COLO829 (cell line): ENCODE measurements at places on chromosomes 4 and X.
A peak's percentile ranks its signal among the peaks of the same experiment; 100 is the strongest.

DNA sequence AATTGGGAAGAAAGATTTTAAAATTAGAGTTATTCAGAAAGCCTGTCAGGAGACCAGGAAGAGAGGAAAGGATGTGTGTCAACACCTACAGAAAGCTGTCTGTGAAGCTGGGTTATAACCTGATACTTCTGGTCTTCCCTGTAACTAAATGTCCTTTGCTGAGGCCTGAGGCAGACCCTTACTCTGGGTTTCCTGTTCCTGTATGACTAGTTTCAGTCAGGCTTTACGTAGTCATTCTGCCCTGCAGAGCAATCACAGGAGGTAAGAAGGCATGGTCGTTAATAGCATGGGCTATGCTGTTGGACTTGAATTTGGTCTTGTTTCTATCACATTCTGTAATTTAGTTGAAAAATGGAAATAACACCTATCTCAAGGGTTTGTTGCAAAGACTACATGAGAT is 110.5 kb upstream of the IGFBP7 start:
- DNase-seq, result no peak

- no peak for DNase-seq
Observed at GRCh38 chrX:153905481-153906095, 1.1 kb downstream of the AVPR2 start.

DNA sequence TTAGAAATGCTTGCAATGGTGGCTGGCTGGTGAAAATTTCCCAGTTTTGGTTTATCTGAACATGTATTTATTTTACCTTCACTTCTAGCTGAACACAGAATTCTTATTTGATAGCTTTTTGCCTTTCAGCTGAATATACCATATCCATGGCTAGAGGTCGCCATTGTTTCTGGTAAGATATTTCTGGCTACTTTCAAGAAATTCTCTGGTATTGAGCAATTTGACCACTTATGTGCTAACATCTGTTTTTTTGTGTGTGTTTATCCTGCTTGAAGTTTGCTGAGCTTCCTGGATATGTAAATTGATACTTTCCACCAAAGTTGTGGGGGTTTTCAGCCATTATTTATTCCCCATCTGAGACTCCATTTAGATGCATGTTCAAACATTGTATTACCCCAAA is 75.4 kb downstream of the FBXW7 start:
- peak; percentile 48 for DNase-seq

DNA sequence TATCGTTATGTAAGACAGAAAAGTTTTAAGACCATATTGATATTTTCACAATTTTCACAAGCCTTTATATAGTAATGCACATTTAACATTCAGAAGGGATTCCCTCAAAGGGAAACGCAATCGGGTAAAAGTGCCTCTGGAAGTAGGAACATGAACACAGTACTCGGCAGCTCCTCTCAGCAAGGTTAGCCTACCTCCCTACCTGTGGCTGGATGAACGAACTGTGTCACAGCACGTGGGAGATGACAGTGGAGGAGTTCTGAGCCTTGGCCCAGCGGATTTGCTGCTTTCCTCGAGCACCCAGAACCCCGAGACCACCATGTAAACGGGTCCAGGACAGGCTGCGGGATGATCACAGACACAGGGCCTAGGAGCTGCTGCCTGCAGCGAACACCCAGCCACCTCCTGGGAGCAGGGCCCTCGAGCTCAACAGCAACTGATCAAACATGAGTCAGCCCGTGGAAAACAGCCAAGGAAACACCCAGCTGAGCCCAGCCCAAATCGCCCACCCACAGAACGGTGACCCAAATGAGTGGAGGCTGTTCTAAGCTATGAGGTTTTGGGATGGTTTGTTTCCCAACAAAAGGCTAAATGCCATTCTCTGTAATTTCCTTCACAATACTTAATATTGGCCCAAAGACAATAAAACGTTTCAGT is 30.4 kb downstream of the FAT1 start:
- DNase-seq, result peak; percentile 82

GRCh38 chr4:114875630-114876029 is 237.8 kb downstream of the NDST4 start:
- no peak for DNase-seq

- DNase-seq, result no peak
Observed at GRCh38 chr4:38209654-38210053, 249.5 kb downstream of the PTTG2 start.

GRCh38 chr4:105758958-105759357 is 50.4 kb downstream of the GSTCD start:
- DNase-seq, result no peak

DNA sequence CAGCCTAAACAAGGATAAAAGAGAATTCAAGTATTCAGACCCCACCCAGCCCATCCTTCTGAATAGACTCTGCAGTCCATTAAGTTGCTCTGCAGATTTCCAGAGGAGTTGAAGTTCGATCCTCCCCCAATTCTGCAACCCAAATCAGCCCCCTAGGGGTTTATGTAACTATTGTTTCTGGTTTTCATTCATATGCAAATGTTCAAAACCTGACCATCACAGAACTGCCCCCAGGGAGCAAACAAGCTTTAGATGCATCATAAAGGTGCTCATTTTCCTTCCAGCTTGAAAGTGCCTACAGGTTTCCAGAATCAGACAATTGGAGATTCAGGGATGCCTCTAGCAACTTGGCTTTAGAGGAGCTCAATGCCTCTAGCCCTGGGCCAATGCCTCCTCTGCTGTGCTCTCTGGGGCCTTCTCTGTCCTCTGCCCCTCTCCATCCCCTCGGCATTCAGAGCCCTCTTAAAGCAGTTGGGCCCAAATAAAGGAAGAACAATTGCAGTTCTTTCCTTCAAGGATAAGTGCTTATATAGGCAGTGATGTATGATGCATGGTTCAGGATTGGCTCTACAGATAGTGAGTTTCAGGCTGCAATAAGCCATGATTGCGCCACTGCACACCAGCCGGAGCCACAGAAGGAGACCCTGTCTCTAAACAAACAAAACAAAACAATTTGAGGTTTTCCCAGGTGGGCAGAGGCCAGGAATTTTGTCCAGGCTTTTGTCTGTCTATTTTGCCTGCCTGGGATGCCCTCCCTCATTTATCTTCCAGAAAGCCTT is 23.5 kb upstream of the SPINK2 start:
- no peak for DNase-seq

- DNase-seq, result no peak
Observed at GRCh38 chr4:47668256-47668655, 169.6 kb downstream of the CORIN start.

- peak; percentile 25 for DNase-seq
Observed at GRCh38 chr4:137474711-137475301, 57.5 kb downstream of the PCDH18 start.

- DNase-seq, result no peak
Observed at GRCh38 chr4:169540774-169541173, 71.6 kb downstream of the NEK1 start.

- no peak for DNase-seq
Observed at GRCh38 chr4:71254451-71255012, 84.3 kb upstream of the SLC4A4 start.

DNA sequence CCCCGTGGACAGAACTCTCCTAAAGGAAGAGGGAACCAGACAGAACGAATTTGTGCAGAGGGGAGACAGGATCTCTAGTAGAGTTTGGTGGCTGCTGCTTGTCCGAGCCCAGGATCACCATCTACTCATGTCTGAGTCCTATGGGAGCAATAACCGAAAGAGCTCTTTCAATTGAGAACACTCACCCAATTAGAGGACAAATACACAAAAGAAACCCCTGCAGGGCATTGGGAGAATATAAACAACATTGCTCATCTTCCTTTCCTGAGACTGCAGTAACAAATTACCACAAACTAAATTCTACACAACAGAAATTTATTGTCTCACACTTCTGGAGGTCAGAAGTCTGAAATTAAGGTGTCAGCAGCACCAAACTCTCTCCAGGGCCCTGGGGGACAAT is 65.6 kb downstream of the SPINK2 start:
- DNase-seq, result no peak

DNA sequence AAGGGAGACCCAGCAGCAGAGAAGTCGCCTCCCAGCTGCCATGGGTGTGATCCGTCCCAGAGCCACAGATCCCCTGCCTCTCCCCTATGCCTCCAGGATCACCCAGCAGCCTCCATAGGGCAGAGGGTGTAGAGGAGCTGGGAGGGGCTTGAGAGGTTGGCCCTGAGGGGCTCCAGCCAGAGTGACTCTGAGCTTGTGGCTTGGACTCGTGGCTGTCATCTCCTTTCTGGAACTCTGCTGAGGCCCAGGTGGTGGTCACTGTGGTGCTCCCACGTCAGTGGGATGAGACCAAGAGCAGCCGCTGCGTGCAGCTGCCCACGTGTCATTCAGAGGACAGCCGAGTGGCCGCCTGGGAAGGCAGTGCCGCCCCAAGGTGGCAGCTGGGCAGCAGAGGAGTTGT is 4.2 kb downstream of the TACC3 start:
- no peak for DNase-seq
